ENCODE measurements at places on chromosomes 1 and 21.

DNA sequence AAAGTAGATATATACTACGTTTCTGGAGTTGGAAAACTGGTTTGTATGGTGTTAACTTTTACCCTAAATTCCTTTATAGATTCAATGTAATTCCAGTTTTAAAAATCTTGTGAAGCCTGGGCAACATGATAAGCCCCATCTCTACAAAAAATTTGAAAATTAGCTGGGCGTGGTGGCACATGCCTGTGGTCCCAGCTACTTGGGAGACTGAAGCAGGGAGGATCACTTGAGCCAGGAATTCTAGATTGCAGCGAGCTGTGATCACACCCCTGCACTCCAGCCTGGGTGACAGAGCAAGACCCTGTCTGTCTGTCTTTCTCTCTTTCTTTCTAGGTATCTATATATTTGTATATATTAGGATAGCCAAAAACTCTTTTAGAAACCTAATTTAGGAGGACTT is 141.9 kb downstream of the CLEC20A start:
- no peak for DNase-seq

GRCh38 chr1:65001231-65001792 is 35.0 kb upstream of the JAK1 start:
- peak; percentile 85 for DNase-seq

GRCh38 chr1:22814176-22815042 is 103.8 kb downstream of the EPHB2 start:
- no peak for DNase-seq

DNA sequence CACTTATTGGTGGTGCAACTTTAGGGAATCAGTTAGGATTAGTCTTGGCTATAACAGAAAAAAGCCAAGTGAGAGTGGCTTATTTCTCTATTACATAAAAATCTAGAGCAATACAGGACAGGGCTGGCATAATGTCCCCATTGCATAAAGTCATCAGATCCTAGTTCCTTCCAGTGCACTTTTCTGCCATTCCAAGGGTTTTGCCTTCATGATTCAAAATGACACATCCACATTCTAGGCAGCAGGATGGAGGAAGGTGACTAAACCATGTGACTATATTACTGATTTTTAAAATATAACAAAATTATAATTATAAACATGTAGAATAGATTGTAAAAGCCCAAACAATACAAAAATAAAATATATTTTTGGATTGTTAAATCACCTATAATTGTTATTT is 18.8 kb downstream of the JUN start:
- no peak for DNase-seq

- no peak for DNase-seq
Measured at GRCh38 chr1:93738075-93738622, 56.5 kb upstream of the BCAR3 start.

GRCh38 chr1:23177438-23178380 is 9.1 kb upstream of the LUZP1 start:
- peak; percentile 25 for DNase-seq

DNA sequence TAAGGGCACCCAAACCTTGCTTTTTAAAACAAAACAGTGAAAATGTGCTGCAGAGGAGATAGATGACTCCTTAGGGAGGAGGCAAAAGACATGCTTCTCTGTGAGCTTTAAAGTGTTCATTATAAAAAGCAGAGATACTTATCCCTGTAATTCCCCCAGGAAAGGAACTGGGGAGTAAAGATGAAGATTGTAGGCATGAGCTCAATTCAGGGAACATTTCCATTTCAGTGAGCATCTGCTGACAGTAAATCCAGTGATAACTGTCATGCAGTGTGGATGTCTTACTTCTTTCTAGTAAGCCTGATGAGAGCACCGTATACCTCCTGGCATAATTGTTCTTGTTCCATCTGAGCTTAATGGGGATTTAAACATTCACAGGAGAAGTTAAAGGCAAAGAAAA is 1296.5 kb downstream of the MRPL39 start:
- DNase-seq: no peak

DNA sequence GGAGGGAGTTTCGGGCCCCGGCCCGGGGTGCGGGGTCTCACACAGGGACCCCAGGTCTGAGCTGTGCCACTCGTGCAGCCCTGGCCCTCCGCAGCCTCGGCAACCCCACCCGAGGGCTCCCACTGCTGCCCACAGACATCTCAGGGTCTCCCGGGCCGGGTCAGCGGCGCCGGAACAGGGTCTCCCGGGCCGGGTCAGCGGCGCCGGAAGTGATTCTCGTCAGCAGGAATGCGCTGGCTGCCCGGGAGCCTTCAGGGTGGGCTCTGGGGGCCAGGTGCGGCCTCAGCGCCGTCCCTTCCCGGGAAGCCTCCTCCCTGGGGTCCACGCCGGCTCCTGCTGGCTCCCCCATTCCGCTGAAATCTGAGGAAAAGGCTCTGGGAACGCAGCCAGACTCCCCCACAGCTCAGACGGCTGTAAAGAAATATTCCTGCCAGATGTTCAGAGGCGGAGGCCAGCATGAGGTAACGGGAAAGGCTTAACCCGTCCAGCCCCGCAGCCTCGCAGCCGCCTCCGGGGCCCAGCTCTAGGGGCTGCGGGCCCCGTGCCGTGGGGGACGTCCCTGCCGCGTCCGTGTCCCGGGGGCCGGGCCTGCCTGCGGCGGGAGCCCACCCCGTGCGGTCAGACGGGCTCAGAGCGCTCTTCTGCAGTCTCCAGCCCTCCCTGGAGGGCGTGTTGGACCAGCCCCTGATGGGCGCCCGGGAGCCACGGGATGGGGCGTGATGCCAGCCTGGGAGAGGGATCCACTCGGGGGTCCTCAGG is 8.7 kb upstream of the COL6A1 start:
- no peak for DNase-seq

GRCh38 chr1:94757931-94758330 is 62.2 kb upstream of the SLC44A3 start:
- DNase-seq: no peak

GRCh38 chr1:48750109-48750508 is 26.6 kb downstream of the BEND5 start:
- DNase-seq: no peak

DNA sequence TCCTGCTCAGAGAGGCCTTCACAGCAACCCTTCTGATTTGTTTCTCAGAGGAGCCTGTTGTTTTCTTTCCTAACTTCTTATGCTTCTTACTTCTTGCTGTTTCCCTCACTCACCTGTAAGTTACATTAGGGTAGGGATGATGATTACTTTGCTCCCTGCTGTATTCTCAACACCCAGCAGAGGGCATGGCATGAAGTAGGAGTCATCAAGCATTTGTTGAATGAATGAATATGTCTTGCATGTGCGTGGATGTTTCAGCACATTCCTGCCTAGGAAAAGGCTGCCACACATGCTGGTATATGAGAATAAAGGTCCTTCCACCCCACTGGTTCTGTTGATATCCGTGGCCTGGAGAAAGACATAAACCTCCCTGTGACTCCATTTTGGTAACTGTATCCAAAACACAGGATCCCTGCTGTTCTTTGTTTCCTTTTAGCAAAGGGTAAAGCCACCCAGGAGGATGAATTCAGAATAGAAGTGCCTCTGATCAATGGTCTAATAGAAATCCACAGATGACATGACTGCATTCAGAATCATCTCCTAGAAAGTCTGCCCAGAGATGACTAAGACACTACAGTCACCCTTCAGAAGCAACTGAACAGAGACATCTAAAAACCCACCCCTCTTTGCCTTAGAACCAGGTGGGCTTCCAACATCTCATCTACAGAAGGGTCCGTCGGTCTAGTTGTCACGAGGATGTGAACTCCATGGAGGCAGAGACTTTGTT is 168.8 kb downstream of the ZSCAN20 start:
- peak; percentile 2 for DNase-seq

GRCh38 chr1:89578946-89579684 is 53.8 kb upstream of the LRRC8C start:
- no peak for DNase-seq

- no peak for DNase-seq
Measured at GRCh38 chr1:182598296-182598695, 5.9 kb downstream of the RGS16 start.

DNA sequence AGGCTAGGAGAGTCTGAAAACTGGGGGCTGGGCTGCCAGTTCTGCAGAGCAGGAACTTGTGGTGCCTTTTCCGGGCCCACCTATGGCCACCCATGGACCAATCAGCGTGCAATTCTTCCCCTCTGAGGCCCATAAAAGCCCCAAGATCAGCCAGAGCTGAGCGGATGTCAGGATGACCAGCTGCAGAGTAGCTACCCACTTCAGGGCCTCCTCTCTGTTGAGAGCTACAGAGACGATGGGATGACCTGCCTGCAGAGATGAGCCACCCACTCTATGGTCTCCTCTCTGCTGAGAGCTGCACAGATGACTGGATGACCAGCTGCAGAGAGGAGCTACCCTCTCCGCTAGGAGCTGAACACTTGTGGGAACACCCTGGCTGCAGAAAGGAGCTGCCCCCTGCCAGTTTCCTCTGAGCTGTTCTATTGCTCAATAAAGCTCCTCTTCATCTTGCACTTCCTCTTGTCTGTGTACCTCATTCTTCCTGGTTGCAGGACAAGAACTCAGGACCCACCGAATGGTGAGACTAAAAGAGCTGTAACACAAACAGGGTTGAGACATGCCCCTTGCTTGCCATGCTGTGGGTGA is 12.8 kb upstream of the AADACL4 start:
- no peak for DNase-seq

DNA sequence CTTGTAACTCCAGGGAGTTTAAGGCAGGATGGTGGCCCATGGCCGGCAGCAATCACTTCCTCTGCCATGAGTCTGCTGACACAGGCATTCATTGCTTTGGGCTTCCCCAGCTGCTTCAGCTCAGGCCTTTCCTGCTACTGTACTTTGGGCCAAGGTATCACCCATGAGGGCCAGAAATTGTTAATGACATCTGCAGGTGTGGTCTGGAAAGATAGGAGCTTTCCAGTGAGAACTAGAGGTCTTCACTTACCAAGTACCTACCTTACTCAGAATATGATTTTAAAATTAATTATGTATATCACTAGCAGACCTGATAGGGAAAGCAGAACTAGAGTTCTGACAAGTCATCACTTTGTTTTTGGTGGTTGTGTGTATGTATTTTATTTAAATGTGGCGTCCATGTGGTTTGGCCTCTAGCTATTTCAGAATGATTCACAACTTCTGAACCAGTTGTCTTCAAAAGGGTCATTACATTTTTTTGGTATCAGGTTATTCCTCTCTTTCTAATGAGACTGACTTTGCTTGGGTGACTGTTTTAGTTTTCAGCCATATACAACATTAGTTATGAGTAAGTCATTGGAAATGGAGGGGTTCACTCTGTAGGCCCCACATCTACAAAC is 2.7 kb downstream of the RGL1 start:
- peak; percentile 38 for DNase-seq

DNA sequence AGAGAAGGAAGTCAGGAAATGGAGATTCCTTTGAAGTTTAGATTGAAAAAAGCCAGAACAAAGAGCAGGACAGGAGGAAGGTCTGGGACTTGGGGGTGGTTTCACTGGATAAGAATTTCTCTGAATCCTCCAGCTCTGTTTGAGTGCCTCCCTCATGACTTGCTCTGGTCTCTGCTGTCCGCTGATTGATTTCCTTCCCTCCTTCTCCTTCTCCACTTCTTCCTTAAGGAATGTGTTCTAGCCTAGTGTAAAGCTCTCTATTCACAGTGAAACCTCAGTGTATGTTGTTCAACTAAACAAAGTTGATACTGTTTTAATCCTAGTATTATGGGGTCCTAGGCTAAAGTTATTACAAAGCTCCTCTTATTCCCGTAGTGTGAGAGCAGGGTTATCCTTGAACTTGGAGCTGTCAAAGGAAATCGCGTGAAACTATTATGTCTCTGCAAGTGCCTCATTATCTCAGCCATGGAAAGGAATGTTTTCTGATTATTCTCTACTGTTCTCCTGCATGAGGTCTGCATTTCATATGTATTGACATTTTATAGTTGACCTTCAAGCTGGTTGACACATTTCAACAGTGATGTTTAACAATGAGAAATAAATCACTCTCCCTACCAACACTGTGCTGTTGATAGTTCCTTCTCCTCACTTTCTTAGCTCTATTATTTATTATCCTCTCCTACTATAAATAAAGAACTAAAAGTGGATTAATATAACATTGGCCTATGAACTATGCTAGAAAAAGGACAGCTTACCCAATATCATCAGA is 82.7 kb upstream of the KCTD3 start:
- DNase-seq: no peak

- no peak for DNase-seq
Measured at GRCh38 chr21:36184545-36184944, 27.9 kb downstream of the DOP1B start.

DNA sequence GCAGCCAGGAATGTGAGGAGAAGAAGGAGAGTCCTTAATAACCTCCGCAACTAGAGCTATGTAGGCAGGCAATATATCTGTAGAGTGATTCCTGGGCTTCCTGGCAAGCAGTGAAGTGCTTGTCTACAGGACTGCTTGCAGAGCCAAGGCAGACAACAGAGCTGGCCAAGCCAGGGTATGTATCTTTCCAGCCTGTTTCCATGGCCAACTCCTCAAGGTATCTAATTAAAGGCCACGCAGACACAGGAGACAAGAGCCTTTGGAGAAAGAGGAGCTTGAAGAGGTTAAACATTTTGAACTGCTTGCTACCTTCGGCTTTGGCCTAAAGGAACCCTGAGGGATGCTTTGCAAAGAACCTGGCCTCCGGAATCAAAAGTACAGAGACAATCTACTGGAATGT is 137.4 kb downstream of the PIGK start:
- DNase-seq: no peak

- no peak for DNase-seq
Measured at GRCh38 chr1:7744882-7745281, 26.2 kb upstream of the VAMP3 start.

DNA sequence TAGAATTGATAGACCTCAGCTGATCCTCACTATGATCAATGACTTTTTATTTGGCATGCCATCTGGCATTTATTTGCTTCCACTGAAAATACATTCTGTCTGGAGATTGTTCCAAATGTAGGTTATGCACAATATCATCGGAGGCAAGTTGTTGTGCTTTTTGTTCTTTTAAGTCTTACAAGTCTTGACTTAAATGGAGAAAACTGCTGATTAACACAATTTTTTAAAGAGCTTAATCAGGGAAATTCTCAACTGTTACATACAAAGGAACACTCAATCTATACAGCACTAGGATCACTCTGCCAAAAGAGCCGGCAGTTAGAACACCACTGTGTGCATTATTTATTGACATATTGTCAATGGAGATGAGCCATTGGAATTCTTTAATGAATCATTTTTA is 19.2 kb downstream of the CYYR1 start:
- DNase-seq: no peak

Measured in activated CD4-positive, alpha-beta T cell treated with anti-CD3 and anti-CD28 coated beads, Interleukin-2, amount 50 U/mL, for 16 hours (primary cell).